Activated naive CD8-positive, alpha-beta T cell treated with anti-CD3 and anti-CD28 coated beads for 36 hours (primary cell): ENCODE measurements at places on chromosomes 1 and 21.

DNA sequence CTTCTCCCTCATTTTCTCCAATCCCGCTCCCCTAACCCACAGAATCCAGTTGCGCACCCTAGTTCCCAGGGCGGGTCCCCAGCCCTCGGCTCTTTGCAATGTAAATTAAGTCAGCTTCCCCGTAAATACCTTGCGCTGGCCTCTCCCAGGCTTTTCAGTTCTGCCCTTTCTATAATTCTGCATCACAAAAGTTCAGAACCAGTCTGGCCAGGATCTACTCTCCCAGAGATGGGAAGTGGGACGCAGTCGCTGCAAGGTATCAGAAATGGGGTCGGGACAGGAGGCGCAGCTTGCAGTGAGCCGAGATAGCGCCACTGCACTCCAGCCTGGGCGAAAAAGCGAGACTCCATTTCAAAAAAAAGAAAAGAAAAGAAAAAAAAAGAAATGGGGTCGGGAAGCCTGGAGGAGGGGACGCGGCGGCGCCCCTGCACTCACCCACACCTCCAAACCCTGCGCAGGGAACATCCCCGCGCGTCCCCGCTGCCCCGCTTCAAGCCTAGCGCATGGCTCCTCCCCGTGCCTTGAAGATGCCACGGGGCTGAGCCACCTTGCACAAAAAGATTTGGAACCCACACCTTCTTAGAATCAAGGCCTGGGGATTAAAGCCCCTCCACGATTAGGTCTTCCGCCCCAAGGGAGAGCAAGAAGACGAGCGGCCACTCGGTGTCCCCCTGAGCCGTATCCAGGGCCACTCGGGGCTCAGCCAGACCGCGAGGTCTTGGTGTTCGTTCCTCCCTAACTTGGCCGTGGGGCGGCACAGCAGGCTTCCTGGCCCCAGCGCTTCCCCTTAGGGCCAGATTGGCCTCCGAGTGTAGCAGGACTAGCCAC is 27.2 kb upstream of the ITLN2 start:
- DNase-seq = peak; percentile 18

DNA sequence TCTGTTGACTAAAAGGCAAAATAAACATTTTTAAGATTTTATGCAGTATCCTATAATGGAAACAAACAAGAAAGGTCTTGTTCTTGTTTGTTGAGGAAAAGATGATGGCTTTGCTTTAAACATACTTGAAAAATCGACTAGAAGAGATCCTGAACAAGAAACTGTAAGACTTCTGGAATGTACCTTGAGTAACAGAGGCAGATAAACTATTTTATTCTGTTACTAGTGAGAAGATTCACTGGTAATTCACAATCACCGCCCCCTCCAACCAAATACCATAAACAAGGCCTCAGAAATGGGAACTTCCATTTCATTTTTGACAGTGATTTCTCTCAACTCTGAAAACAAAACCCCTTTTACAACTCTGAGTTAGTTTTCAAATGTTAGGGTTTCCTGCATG is 18.1 kb downstream of the TSEN15 start:
- no peak for DNase-seq

GRCh38 chr1:177945943-177946650 is 23.8 kb downstream of the SEC16B start:
- DNase-seq = peak; percentile 26

- DNase-seq = no peak
Observed at GRCh38 chr21:41832596-41833496, 46.3 kb downstream of the PRDM15 start.

DNA sequence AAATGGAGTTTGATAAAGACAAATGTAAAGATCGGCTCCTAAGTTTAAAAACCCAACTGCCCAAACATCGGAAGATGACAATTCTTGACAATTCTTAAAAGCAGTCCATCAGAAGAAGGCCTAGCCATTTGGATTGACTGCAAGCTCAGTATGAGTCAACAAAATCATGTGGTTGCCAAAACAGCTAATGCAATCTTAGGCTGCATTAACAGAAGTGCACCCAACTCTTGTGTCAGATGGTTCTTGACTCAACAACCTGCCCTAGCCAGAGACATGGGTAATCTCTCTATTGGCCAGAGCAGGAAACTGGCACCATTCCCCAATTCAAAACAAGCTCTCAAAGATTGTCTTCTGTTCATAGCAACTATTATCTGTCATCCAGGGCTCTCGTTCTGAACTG is 9.9 kb upstream of the NCF2 start:
- DNase-seq = no peak

DNA sequence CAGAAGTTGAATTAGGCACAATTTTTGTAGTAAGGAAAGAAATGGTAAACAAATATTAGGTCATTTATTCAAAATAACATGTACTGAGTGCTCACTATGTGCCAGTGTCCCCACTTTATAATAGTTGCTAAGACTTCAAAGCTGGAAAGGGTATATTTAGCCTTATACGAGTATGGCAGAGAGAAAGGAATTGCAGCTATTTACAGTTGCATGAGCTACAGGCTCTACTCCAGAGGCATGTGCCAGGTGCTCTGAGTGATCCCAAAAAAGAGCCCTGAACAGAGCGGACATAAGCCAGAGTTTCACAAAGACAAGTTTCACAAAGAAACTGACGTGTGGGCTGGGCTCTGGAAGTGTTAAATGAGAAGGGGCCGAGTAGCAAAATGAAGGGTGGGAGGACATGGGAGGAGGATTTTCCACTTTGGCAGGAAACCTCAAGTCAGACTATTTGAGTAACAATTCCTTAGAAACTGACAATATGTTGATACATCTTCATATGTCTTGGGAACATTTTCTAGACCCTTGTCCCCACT is 40.9 kb downstream of the FASLG start:
- no peak for DNase-seq

DNA sequence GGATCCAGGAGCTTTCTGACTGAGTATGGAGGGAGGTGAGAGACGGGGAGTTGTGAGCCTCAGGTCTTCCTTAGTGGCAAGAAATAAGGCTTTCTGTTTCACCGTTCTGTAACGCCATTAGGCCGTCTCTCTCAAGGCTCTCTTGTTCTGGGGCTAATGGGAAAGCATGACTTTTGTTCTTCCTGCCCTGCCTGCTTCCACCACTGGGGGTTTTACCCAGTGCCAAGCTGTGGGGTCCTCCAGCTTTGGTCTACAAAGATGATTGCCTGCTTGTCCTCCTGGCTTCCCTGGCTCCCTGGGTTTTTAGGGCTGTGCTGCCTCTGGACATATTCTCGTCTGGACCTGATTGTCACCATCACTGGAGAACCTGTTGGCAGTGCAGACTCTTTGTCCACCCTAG is 74.8 kb upstream of the TINAGL1 start:
- DNase-seq = no peak

DNA sequence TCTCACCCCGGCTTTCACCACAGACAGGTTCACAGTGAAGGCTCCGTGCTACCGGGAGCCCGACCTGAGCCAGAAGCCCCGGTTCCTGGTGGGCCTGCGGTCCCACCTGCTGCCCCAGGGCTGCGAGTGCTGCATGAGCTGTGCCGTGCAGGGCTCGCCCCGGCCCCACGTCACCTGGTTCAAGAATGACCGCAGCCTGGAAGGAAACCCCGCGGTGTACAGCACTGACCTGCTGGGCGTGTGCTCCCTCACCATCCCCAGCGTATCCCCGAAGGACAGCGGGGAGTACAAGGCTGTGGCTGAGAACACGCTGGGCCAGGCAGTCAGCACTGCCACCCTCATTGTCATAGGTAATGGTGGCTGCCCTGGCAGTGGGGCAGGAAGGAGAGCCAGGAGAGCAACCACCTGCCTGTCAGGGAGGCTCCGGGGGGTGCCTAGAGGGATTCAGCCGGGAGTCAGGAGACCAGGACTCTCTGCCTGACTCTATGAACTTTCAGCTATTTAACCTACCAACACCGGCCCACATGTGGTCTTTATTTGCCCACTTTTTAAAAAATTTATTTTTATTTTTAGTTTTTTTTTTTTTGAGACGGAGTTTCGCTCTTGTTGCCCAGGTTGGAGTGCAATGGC is 36.4 kb downstream of the IGFN1 start:
- no peak for DNase-seq

DNA sequence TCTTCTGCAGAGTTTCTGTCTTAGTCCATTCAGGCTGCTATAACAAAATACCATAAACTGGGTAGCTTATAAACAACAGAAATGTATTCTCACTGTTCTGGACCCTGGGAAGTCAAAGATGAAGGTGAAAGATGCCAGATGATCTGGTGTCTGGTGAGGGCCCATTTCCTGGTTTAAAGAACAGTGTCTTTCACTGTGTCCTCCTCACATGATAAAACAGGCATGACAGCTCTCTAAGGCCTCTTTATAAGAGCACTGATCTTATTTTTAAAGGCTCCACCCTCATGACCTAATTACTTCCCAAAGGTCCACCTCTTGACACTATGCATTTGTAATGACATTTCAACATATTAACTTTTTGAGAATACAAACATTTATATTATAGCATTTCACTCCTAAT is 250.2 kb upstream of the ZRANB2 start:
- no peak for DNase-seq

GRCh38 chr1:167935216-167936067 is 1.0 kb upstream of the DCAF6 start:
- DNase-seq = peak; percentile 51

DNA sequence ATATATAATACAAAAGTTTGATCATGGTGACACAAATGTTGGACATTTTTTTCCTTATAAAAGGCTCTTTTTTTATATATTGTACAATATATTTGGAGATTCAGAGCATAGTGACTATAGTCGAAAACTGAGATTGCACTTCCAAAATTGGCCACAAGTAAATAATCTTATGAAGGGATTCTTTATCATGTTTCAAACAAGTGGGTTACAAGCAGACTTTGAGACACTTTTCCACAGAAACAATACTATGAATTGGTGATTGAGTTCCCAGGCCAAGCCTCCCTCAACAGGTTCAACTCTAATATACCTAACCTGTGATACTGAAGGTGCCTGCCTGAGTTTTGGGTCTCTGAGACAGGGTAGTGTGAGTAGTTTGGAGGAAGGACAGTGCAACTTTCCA is 13.8 kb downstream of the LEPR start:
- DNase-seq = no peak

DNA sequence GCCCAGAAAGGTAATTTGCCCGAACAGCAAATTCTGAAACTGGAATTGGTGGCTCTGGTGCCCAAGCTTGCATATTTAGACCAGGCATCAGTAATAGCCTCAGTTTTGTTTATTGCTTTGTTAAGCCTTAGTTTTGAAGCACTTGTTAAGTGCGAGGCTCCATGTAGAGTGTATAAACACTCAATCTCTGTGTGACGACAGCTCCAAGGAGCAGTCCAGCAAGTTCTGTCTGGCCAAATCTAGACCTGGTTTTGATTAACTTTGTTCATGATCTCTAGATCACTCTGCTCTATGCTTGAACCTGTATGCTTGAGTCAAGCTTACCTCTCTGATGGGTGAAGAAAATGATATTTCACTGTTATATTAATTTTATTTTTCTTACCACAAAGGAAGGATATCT is 37.4 kb downstream of the DOP1B start:
- no peak for DNase-seq

GRCh38 chr1:24896596-24897262 is 33.3 kb downstream of the RUNX3 start:
- DNase-seq = no peak

DNA sequence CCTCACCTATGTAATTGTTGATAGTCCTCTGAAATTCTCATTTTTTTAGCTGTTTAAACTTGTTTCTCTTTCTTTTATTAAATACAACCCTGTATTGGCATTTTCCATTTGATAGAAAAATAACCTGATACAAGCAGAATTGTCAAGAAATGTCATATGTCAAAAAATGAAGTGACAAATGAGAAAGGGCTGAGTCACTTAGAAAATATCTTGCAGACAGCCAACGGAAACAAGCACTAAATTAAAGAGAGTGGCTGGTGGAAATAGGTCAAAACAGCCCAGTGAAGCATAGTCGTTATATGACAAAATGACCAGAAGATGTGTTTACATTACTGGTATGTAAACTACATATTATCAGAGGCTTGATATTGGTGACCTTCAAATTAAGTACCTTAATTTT is 484.4 kb downstream of the PLA2G4A start:
- DNase-seq = no peak

DNA sequence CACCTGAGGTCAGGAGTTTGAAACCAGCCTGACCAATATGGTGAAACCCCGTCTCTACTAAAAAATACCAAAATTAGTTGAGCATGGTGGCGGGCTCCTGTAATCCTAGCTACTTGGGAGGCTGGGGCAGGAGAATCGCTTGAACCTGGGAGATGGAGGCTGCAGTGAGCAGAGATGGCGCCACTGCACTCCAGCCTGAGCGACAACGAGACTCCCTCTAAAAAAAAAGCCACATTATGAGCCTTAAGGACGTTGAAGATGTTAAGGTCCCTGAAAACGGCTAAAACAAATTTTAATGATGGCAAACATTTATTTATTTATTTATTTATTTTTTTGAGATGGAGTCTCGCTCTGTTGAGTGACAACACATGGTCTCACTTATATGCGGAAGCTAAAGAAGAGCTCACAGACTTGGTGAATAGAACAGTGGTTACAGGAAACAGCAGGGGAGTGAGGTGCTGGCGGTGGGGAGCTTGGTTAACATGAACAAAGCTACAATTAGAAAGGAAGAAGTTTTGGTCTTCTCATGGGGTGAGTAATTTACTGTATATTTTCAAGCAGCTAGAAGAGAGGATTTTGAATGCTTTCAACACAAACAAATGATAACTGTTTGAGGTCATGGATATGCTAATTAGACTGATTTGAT is 47.1 kb downstream of the TCP10L start:
- peak; percentile 15 for DNase-seq

- DNase-seq = no peak
Observed at GRCh38 chr1:111249960-111250359, 22.4 kb downstream of the CHI3L2 start.

DNA sequence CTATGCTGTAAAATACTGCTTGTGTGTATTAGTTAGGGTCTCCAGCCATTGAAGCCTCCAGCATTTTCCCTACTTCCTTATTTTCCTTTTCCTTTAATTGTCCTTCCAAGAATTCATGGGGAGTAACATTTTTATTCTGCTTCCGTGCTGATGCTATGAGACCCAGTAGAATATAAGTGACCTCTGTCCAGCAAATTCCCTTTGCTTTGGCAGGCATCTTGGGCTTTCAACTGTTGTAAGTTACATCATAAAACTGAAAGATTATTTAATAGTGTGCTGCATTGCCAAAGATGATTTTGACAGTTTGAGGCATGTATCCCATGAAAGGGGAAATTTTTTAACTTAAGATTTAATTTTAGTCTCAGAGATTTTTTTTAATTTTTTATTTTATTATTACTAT is 48.1 kb upstream of the B3GALT2 start:
- no peak for DNase-seq

DNA sequence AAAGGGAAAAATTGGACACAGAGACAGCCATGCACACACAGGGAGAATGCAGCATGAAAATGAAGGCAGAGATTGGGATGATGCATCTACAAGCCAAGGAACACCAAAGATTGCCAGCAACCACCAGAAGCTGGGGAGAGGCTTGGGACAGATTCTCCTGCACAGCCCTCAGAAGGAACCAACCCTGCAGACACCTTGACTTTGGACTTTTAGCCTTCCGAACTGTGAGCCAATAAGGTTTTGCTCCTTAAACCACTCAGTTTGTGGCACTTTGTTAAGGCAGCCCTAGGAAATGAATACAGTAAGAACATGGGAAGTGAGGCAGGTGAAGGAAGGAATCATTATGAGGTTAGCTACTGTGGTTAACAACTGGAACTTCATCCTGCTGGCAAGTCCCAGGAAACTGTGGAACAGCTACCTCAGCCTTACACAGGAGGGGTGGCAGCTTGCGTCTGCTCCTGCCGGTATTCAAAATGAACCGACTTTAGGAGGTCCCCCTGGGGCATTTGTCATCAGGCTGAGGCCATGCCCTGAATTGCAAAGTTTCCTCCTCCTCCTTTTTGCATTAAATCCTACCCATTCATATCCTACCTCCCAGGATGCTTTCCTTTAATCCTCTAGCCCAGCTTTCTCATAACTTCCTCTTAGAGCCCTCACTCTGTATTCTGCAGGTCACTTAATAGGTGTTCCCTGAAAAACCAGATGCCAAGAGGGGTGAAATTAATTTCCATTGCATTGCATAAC is 15.4 kb downstream of the CD247 start:
- no peak for DNase-seq
